COLO829 (cell line): ENCODE measurements at places on chromosomes 1 and 21.

DNA sequence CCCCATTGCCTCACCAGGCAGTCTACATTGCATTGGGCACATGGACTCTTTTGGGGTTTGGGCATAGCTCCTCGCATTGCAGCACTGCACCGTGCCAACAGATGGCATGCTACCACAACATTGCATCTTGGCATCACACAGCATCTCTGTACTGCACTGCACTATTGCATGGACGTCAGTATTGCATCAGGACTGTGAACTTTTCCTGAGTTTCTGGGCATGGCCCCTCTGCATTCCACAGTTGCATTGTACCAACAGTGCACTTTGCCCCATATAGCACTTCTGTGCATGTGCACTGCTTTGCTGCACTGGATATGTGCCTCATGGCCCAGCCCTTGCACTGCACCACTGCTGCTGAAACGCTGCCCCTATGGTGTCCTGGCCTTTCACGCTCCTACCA lies 9.6 kb downstream of the PTPRU start:
- peak; percentile 29 for DNase-seq

GRCh38 chr1:174659823-174660222 lies 212.1 kb downstream of the GPR52 start:
- no peak for DNase-seq

DNA sequence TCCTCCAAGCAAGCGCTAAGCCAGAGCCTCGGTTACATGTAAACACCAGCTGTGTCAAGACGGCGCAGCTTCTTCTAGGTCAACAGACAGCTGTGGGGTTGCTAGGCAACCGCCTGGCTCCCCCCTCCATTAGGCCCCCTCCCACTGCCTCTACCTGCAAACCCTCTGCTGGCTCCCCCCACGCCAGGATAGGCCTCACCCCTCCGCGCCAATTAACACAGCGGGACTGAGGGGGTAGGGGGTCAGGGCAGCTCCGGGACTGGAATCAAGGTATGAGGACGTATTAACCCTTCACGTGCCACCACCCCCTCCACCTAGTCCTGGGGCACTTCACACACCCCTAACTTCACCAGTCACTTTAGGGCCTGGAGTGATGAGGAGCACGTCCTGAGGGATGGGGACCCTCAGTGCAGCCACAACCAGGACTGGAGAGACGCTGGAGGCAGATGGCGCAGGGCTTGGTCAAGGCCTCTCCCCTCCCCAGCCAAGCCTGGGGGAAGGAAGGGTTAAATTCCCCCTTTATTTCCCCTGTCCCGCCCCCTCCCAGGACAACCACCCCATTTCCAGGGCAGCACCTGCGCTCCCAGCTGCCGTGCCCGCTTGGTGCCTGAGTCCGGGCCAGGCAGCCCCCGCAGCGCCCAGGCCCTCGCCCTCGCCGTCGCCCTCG lies 37.4 kb upstream of the WASF2 start:
- DNase-seq: no peak

DNA sequence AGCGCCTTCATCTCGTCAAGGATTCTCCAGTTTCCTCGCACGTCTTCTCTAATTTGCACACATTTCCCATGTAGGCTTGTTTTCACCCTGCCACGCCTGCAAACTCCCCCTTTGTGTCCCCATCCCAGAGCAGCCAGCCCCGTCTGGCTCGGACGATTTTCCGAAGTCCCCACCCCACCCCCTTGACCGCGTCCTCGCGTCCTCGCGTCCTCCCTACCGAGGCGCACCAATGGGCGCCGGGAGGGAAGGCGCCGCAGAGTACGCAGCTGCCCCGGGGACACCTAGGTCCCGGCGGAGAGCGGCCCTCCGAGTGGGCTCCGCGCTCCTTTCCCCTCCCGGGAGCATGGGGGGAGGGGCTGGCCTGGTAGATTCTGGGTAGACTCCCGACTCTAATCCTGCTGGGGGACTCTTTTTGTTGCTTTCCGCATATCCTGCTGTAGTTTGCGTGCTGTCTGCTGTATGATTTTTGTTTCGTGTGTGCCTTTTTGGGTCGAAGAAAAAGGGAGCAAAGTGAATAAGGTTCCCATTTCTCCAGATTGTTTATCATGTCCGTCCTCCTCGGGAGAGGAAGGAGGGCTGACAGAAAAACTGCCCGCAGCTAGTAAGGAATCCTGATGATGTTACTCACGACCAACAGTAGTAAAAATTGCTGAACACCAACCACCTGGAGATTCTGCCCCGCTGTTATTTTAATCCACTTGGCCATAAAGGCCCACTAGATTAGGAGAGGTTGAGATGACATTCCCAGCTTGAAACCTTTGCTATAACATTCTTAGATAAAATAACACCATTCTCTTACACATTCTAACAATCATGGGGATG lies 1.5 kb downstream of the CACHD1 start:
- no peak for DNase-seq

- DNase-seq: no peak
Measured at GRCh38 chr1:12162459-12163137, 4.2 kb upstream of the TNFRSF1B start.

DNA sequence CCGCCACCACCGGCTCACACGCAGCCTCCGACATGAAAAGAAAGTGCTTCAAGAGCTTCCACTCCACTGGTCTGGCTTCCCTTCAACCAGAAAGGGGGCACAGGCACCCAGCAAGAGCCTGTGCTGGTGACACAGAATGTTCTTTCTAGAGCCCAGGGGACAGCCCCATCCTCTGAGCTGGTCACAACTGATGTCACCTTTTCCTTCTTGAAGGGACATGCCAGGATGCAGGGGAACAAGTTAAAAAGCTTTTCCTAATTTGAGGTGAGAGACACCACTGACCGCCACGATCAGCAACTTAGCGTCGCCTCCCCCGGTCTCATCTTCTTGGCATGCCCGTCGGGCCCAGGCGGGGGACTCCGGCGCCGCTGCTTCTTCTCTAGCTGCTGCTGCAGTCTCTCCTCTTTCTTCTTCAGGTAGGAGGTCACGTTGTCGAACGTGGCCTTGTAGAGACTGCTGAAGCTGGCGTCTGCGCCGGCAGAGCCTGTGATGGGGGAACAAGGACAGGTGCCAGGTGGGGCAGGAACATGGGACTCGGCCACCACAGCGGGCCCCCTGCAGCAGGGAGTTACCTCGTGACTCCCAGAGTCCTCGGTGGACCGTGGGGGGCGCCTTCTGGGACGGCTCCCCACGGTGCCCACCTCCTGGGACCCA lies 29.5 kb downstream of the WDR4 start:
- no peak for DNase-seq

DNA sequence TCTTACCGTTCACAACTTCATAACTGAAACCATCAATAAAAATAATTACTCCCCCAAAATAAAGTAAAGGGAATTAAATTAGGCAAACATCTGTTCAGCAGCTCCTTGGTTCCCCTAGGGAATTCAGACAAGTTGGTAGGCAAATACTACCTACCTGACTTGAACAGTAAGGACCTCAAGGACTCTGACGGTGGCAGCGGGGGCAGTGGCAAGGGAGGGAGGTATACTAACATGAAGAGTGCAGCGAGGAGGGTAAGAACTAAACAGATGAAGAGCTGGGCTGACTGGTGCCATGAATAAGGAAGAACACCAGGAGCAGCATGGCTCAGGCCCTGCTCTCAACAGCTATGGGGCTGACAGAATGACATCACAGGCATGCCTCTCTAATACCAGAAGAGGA lies 33.1 kb downstream of the MTOR start:
- DNase-seq: no peak

DNA sequence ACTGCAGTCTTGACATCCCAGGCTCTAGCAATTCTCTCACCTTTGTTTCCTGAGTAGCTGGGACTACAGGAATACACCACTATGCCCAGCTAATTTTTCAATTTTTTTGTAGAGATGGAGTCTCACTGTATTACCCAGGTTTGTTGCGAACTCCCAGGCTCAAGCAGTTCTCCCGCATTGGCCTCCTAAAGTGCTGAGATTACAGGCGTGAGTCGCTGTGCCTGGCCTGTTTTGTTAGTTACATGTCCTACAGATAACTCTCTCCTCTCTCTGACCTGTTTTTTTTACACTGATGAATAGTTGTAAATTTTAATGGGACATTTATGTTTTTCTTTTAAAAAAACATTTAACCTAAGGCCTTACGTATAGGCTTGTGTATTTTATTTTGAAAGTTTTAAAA lies 19.8 kb downstream of the PTBP2 start:
- no peak for DNase-seq

GRCh38 chr1:41517062-41517438 lies 32.6 kb upstream of the EDN2 start:
- no peak for DNase-seq

- no peak for DNase-seq
Measured at GRCh38 chr1:94258873-94259331, 21.5 kb upstream of the ARHGAP29 start.

DNA sequence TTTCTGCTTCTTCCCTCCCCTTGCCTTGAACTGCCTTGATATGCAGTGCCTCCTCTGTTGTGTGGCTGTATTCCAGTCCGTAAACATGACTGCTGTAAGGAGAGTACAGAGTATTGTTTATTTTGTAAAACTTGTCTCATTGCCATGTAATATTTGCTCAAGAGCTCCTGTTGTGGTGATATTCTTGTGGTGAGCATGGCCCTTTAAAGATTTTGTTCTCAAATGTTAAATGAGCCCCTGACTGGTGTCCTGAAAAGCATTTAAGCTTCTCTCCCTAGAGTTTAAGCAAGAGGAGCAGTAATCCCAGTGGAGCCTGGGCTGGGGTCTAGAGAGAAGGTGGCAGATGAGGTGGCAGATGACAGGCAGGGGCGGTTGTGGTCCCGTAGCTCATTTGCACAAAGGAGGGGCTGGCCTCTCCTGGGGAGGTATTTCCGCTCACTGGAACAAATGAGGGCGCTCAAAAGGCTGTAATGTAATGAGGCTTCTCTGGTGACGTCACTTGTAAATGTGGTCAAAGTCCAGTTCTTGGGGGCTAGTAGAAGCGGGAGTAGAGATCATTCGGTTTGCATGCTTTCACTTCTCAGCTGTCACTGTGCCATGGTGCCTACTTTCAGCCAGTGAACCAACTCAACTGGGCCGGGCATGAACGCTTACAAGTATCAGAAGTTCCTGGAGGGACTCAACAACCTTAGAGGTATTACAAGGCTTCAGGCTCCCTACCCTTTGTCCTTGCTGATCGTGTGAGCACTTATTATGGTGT lies 46.0 kb upstream of the MACF1 start:
- no peak for DNase-seq

DNA sequence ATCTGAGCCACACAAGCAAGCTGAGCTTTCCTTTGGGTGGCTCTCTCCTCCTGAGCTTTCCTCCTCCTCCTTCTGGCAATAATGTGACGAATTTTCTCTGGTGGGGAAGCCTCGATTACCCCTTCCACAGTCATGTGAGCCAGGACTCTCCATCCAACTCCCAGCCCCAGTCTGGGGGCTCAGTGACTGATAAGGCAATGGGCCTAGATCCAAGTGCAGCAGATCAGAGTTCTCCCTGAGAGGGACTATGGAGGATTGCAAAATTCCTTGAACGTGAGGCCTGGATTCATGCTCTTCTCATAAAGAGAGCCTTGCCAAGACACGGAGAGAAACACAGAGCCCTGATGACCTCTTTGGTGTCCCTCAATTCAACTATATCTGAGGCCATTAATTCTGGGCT lies 31.3 kb upstream of the TRIM67 start:
- DNase-seq: no peak

DNA sequence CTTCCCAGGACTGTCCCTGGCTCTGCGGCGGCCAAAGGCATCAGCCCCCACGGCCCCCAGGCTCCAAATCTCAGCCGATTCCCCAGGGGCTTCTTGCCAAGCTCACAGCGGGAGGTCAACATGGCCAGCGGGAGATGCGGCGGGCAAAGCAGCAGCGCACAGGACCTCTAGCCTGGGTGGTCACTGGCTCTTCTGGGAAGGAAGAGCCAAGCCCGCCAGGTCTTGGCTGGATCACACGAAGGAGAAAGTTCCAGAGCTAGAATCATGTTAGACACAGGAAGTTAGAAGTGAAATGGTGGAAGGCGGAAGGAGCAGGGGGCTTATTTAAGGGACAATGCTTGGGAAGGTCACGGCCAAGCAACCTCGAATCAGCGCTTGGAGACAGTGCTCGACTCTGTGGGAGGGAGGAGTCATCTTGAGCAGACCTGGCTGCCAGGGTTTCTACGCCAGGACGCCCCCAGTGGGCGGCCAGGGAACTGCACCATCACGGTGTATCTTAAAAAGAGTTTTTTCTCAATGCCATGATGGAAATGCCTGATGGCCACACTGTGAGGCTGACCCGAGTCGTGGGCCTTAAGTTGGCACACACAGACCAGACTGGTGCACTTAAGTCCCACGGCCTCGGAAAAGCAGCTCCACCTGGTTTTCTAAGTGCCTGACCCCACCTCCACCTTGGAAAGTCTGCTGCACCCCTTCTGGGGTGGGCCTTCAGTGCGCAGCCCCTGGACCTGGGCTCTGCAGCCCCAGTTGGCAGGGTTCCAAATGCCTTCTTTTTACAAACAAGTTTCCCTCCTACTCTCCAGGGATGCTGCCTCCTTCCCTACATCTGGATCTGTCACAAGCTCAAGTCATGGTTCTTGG lies 29.3 kb downstream of the SLC66A1 start:
- DNase-seq: peak; percentile 86

GRCh38 chr1:151478140-151478812 lies 19.0 kb upstream of the POGZ start:
- no peak for DNase-seq

DNA sequence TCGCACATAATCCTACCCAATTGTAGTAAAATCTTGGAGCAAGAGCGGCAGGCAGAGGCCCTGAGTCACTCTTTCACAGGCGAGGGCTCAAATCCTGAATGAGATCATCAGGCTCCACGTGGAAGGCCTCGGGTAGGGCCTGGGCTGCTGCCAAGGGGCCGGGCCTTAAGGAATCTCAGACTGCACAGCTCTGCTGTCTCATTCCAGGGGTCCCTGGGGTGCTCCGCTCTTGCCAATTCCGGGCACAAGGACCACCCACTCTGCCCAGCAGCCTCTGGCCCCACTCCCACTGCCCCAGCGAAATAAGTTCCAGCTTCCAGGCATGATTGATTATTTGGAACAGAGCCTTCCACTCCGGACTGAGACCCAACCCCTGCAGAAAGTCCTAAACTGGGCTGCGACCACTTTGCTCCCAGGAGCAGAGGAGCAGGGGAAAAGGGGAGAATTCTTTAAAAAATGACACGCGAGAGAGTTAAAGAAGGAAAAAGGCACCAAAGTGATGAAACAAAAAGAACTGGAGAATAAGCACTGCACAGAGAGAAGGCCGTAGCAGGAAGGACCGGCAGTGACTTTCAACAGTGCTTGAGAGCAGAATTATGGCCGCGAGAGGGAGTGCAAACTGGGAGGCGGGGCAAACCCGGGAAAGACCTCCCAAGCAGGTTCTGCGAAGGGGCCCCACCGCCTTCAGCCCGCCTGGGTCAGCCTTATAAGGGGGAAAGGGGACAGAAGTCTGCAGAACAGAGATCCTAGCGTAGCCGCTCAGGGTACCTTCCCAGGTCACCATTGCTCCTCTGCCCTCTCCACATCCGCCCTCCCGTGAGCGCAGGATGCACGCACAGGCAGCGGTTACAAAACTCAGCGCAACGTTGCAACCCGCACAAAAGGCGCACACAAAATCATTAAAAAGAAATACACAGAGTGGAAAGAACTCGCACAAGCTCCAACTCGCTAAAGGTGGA lies 2.0 kb downstream of the ADAMTS1 start:
- peak; percentile 92 for DNase-seq

GRCh38 chr1:47491341-47491753 lies 53.5 kb downstream of the FOXD2 start:
- no peak for DNase-seq
